ENCODE measurements at places on chromosomes 1 and 21. TPM values are rescaled to one million over a fixed set of nuclear protein-coding genes. Genes with fewer than 3 reads are reported as not detected.

The VASH2 gene
- 4.1 TPM for total RNA-seq

The FCN3 gene
- 6.0 TPM for total RNA-seq

DNA sequence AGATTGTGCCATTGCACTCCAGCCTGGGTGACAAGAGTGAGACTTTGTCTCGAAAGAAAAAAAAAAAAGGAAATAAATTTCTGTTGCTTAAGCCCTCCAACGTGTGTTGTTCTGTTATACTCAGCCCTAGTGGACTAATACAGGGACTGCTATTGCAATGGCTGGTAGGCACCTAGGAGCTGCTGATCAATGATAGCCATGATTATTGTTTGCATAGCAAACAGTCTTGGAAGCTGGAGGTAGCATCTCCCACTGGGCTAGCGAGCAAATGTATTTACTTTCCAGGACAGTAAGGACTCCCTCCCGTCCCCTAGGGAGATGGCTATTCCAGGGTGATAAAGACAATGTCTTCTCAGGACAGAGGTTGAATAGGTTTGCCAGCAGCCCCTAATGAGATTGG lies 13.5 kb upstream of the TNFRSF8 start:
- no peak for DNase-seq

GRCh38 chr1:2271211-2271721 lies 43.1 kb downstream of the SKI start:
- DNase-seq: no peak

DNA sequence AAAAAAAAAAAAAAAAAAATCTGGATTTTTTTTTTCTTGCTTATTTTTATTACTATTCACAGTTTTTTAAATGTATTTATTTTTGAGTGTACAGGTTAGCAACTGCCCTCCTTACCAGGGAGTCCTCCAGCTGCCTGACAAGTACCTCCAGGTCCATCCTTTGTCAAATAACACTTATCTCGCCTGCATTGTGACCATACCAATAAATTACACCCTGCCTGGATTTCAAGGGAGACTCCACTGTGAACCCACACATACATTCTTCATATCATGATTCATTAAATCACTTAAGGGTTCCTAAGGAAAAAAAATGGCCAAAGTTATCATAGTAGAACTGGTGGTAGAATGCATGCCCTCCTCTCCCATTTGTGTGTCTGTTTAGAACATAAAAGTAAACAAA lies 38.4 kb downstream of the EEIG2 start:
- no peak for DNase-seq

- DNase-seq: no peak
These were observed 14.1 kb downstream of the ZNF691 start for GRCh38 chr1:42860339-42861013.

- no peak for DNase-seq
These were observed 113.2 kb upstream of the GALNT2 start for GRCh38 chr1:229953736-229954326.

- peak; percentile 29 for DNase-seq
These were observed 70.4 kb upstream of the TARDBP start for GRCh38 chr1:10941891-10942541.

- DNase-seq: no peak
These were observed 10.1 kb upstream of the FGR start for GRCh38 chr1:27645071-27645415.

- DNase-seq: peak; percentile 79
These were observed 1.3 kb downstream of the SIPA1L2 start for GRCh38 chr1:232628335-232629249.

Measured in umbilical cord (tissue), 2 donors.